ENCODE measurements at places on chromosomes 6 and 20. TPM values are rescaled to one million over a fixed set of nuclear protein-coding genes. Genes with fewer than 3 reads are reported as not detected.

- no peak for ATAC-seq
Observed at GRCh38 chr20:31851240-31851955, 6.0 kb upstream of the FOXS1 start.

Gene TREM2
- not detected for total RNA-seq

- ATAC-seq: no peak
Observed at GRCh38 chr20:53412577-53413185, 181.0 kb downstream of the ZNF217 start.

DNA sequence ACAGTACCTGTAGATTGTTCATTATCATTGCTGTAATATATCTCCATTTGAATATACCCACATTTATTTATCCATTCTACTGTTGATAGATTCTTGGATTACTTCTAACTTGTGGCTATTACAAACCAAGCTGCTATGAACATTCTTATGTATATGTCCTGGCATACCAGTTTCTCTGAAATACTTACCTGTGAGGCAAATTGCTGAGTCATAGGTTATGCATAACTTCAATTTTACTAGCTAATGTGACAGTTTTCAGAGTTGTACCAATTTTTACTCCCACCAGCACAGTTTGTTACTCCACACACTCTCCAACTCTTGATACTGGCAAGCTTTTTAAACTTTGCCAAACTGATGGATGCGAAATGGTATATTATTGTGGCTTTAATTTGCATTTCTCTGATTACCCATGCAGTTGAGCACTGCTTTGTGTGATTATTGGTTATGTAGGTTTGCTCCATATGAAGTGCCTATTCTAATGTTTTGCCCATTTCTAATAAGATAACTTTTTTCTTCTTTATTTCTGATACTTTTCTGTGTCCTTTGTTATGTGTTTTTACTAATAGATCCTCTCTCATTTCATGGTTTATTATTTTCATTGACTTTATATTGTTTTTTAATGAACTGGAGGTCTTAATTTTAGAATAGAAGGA is 62.8 kb upstream of the SDHAF4 start:
- no peak for ATAC-seq

GRCh38 chr6:21769968-21770367 is 176.4 kb downstream of the SOX4 start:
- ATAC-seq: no peak

Data from activated T-helper 17 cell treated with anti-CD3 and anti-CD28 coated beads, Interleukin-2, amount 50 U/mL, for 72 hours (primary cell).